Cardiac fibroblast (primary cell): ENCODE measurements at places on chromosomes 11 and 22.

GRCh38 chr11:8959546-8960166 is 4.6 kb downstream of the TMEM9B start:
- DNase-seq, result peak; percentile 92

GRCh38 chr11:119684361-119685110 is 44.5 kb downstream of the NECTIN1 start:
- DNase-seq, result peak; percentile 67

DNA sequence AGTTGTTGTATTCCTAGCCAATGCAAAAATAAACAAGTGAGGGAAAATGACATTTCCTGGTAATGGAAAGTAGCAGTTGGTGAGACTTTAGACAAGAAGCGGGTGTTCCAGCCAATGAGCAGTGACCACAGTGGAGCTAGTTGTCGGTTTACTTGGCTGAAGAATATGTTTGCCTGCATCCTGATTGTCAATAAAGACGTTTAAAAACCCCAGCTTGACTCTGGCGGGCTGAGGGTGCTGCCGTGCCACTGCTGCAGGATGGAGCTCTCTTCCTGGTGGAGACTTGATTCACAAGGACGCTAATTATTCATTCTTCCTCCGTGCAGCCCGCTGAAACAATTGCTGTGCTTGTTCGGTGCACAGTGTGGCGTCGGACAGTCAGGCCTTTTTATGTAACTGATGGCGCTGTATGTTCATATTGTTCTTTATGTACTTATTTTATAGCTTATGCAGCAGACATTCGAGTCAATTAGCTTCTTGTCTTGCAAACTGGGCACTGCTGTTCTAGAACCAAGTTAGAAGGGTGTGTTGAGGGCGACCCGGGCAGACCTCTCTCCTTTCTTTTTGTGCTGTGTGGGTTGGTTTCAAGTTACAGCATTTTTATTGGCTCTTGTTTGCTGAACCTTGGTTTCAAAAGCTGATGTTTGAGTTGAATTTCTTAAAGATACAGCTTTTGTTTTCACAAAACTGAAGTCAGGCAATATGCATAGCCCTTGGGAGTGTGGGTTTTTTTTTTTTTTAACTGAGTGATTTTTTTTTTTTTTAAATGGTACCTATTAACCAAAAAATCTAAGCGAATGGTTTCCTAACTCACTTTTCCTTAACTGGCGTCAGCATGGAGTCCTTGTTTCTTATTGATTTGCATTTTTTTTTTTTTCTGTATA is 153.9 kb downstream of the TEAD1 start:
- DNase-seq, result peak; percentile 79

DNA sequence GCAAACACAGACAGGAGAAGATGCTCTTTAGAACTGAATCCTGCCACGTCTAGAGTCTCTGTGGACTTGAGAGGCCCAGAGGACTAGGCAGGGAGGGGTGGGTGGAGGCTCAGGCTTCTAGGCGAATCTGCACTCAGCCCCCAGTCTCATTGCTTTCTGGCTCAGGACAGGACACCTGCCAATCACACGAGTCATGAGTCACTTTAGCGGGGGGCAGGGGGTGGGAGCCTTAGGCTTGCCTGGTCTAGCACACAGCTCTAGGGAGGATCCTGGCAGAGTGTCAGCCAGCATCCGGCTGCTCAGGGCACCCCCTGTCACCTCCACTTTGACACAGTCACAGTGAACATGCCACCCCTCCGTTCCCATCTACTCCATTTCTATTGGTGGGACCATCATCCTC is 167.7 kb downstream of the CEP164 start:
- DNase-seq, result no peak

GRCh38 chr11:105911454-105911853 is 110.6 kb downstream of the MSANTD4 start:
- no peak for DNase-seq

DNA sequence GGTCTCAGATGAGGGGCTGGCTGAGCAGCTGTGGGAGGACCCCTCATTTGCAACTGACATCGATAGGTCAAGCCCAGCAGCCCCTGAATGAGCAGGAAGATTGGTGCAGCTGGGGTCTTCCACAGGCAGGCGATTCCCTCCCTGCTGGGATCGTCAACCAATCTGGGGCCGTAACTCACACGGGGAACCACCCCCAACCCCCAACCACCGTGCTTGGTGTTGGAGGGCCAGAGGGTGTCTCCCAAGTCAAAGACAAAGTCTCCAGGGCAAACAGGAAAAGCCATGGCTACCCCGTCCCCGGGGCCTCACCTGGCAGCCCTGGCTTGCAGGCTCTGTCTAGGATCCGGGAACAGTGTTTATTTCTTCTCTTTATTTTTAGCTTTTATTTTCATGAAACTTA is 26.9 kb upstream of the SCUBE1 start:
- DNase-seq, result no peak

GRCh38 chr11:42646959-42647358 is 664.8 kb upstream of the API5 start:
- DNase-seq, result no peak

GRCh38 chr22:46074771-46075551 is 75.4 kb upstream of the PPARA start:
- DNase-seq, result no peak

GRCh38 chr11:46253258-46254132 is 24.0 kb upstream of the CREB3L1 start:
- peak; percentile 87 for DNase-seq

DNA sequence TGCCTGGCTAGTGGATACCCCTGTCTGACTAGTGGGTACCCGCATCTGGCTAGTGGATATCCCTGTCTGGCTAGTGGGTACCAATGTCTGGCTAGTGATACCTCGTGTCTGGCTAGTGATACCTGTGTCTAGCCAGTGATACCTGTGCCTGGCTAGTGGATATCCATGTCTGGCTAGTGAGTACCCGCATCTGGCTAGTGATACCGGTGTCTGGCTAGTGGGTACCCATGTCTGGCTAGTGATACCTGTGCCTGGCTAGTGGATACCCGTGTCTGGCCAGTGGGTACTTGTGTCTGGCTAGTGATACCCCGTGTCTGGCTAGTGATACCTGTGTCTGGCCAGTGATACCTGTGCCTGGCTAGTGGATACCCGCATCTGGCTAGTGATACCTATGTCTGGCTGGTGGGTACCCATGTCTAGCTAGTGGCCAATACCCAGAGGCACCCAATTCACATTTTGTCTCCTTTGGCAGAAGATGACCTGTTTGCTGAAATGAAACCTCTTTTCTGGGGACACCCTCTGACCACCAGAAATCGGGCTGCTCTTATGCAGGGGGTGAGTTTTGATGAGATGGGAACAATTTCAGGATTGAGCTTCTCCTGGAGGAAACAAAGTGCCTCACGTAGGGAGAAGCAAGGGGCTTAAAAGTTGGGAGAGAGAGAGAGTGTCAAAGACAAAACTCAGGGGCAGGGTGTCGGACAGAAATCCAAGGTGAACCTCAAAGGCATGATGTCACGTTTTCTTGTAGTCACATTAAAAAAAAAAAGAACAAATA is 63.4 kb downstream of the SMIM38 start:
- no peak for DNase-seq

DNA sequence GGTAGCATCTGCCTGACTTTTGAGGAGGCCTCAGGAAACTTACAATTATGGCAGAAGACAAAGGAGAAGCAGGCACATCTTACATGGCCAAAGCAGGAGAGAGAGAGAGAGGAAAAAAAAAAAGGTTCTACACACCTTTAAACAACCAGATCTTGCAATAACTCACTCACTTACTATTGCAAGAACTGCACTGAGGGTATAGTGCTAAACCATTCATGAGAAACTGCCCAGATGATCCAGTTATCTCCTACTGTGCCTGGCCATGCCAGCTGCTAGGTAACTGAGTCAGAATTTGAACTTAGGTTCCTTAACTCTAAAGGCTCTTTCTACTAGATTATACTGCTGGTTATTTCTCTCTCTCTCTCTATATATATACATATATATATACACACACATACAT is 7.3 kb downstream of the HORMAD2 start:
- DNase-seq, result no peak

DNA sequence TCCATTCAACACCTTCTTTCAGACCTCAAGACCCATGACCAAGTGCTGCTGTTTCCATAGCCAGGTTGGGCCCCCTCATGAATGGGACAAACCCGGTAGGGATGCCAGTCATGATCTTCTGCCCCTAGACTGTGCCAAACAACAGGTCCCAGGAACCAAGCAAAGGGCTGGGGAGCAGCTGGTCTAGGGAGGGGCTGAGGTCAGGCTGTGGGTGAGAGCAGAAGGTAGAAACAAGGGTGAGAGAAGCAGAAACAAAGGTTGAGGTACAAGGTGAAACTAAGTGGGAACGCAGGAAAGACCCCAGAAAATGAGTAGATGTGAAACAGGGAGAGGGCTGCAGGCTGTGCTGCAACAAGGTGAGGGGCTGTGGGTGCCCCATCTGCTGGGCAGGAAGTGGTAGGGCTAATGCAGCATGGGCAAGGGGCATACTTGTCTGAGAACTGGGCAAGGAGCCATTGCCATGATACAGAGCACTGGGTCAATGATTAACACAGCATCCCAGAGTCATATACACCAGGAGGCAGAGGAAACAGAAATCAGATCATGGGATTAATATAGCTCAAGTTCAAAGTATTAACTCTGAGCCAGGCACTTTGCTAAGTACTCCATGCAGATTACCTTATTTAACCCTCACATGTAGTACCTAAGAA is 45.9 kb downstream of the SLC1A2 start:
- no peak for DNase-seq

GRCh38 chr11:12470236-12470635 is 92.9 kb downstream of the PARVA start:
- no peak for DNase-seq

- peak; percentile 76 for DNase-seq
Observed at GRCh38 chr11:85875505-85875904, 20.3 kb downstream of the CCDC83 start.

DNA sequence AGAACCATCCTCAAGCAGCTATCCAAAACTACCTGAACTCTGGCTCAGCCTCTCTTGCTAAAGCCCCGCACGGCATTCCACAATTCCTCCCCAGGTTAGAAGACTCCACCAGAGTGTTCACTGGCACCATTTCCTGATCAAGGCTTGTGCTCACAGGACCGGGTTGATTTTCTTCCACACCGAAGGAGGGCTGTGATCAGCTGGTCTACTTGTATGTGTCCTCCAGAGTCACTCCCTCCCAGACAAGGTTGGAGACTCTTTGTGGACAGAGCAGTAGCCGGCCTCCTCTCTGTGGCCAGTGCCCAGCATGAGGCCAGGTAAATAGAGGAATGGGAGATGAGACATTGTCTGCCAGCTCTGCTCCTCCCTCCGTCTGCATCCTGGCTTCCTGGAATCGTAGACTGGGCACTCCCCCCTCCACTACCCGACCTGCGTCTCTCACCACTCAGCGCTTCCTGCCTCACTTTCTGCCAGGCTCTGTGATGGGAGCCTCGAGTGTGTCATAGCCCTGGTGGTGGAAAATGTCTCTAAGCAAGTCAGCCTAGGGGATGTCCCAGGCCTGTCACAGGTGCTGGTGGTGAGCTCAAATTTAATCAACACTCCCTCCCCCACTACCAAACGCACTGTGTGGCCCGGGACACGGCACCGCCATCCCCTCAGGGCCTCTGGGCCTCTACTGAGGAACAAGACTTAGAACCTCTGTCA is 12.5 kb upstream of the TMPRSS6 start:
- DNase-seq, result peak; percentile 35

- no peak for DNase-seq
Observed at GRCh38 chr22:45845076-45845487, 131.9 kb downstream of the WNT7B start.

DNA sequence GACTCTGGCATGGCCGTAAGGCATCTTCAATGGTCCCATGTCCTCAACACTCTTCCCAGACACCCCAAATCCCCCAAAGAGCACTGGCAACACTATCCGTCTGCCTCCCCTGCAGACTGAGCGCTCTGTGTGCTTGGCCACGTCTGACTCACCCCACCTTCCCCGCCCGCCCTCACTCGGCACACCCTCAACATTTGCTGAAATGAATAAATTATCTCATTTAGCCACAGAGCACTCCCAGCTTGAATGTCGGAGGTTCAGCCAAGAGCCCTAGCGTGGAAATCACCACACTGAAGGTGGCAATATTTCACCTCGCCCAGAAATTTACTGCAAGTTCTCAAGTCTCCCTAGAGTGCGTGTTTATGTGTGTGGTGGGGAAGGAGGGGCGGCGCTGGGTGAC is 46.6 kb upstream of the TCF20 start:
- peak; percentile 53 for DNase-seq

DNA sequence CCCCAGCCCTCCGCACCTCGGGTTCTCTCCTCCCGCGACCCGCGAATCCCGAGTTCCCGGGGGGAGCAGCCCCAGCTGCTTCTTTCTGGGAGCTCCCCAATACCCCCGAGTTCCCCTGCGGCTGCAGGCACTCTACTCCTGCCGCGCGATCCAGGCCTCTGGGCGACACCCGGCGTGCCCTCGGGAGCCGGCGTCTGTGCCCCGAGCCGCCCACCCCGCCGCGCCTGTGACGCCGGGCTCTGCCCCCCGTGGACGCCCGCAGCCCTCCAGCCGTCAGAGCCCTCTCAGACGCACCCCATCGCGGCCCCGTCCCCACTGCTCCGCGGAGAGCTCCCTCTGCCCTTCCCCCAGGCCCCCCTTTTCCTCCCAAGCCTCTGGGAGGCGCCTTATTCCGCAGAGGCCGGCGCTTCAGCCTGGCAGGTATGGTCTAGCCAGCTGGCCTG is 422 bp downstream of the GLB1L2 start:
- DNase-seq, result no peak

DNA sequence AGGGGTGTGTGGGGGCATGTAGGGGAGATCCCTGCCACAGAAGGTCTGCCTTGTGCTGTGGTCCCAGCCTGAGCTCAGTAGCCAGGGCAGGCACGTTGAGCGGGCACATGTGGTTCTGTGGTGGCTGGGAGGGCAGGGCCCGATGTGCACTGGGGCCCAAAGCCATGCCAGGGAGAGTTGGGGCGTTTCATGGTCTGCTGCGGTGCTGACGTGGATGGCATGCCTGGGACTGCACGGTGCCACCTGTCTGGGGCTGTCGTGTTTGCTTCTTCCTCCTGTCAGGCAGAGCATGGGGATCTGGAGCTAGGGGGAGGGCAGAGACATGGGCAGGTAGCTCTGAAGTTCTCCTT is 19.3 kb downstream of the PPIL2 start:
- DNase-seq, result no peak

DNA sequence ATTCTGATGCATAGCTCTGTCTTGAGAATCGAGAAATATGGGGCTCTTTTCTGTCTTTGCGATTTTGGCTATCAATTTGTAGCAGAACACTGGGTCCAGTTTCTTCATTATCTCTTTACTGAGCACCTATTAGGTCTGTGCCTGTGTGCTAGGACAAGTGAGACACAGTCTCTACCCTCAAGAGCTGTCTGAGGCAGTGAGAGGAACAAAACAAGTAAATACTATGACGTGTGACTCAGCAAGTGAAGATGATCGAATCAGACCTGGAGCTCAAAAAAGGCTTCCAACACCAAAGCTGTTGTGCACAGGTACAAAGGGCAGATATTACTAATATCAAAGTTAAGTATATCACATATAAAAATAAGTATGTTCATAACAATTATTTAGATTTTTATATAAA is 52.4 kb downstream of the LGR4 start:
- DNase-seq, result no peak
